ENCODE measurements at places on chromosomes 16 and 17.

DNA sequence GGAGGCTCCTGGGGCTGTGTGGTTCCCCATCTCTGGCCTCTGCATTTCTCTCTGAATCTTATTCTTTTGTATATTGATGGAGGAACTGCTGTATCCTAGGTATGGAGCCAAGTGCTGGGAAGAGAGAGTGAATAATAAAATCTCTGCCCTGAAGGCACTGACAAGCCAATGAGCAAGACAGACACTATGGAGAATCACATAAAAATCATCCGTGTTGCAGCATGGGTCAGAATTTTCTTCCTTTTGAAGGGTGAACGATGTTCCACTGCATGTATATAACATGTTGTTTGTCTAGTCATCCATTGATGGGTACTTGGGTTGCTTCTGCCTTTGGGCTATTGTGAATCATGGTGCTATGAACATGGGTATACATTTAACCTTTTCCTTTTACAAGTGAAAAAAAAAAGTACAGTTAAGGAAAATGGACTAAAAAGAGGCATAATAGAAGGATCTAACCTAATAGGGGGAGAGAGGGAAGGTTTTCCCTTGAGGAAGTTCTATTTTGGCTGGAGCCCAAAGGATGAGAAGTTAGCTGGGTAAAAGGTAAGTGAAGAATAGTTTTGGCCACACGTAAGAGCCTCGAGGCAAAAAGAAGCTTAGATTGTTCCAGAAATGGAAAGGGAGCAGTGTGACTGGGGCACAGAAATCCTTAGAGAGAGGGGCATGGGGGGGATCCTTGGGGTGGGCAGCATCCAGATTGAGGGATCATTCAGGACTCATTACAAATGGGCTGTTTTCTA is 32.3 kb upstream of the GNA13 start:
- DNase-seq, result no peak

- peak; percentile 44 for DNase-seq
These were observed 987 bp downstream of the SLC16A5 start for GRCh38 chr17:75088465-75089417.

DNA sequence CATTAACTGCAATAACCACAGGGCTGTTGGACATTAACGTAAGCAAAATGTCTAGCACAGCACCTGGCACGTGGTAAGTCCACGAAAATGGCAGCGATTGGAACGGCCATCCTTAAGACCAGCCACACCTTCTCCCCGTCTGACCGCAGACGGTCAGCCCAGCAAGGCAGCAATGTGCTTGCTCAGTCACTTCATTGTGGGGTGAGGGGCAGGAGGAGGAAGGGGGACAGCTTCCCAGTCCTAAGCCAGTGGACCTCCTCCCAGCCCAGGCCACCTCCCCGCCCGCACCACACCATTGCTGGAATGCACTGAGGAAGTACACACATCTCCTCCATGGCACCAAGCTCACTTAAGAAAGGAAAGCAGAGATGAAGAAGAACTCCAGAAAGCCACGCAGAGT is 8.6 kb upstream of the MYLK3 start:
- DNase-seq, result no peak

DNA sequence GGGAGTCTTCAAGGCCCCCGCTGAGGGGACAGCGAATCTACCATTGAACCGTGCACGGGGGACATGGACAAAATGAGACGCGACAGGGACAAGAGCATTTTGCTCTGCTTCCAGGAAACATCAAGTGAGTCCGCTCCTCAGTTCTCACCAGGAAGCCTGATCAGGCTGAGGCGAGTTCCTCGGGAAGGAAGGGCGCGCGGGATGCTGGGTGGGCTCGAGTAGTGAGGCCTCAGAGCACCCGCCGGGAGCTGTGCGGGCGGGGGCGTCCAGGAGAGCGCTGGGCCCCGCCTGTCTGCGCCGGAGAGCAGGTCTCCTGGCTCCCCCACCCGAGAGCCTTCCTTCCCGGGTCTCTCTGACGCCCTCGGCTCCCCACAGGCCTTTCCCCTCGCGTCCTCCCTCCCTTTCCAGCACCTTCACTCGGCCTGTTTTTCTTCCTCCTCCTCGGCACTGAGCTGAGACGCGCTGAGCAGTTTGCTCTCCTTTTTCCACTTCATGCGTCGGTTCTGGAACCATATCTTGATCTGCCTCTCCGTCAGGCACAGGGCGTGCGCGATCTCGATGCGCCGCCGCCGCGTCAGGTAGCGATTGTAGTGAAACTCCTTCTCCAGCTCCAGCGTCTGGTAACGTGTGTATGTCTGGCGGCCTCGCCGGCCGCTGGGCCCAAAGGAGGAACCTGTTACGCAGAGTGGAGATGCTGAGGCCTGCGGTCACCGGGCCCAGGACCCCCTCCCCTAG is 2.6 kb upstream of the HOXB5 start:
- DNase-seq, result no peak

DNA sequence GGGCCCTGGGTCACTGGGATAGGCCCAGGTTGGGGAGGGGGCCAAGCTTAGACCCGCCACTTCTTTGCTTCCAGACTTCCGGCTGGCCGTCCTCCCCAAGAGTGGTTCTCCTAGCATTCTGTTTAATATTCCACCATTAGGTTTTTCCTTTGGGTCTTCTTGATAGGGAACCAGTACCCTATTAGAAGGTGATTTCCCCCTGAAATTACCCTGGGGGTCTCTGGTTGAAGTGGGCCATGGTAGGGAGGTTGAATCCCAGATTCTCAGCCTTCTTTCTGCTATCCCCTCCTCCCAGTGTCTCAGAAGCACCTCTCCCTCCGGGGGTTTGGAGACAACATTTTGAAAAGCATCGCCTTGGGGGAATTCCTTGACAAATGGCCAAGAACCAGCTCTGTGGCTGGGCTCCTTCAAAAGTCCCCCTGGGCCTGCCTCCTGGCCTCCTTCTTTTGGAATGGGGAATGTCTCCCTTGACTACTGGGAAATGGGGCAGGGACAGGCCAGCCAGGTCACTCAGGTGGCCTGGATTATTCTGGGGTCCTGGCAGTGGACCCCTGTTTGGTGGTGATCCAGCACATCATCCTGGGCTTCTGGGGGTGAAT is 5.7 kb downstream of the LASP1 start:
- DNase-seq, result no peak

DNA sequence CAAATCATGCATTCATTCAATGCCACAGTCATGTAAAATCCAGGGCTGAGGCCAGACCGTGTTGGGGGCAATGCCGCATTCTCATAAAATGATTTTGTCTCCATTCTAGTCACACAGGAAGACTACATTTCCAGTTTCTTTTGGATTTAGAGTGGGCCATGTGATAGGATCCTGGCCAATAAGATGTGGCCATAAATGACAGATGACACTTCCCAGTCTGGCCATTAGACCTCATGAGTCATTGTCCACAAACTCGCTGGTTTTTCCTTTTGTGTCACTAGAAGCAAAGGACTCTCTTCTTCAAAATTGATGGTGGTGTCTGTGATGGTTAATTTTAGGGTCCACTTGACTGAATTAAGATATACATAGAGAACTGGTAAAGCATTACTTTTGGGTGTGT is 352.3 kb downstream of the UTP18 start:
- no peak for DNase-seq

- DNase-seq, result no peak
These were observed 30.8 kb downstream of the MPRIP start for GRCh38 chr17:17073030-17073564.

DNA sequence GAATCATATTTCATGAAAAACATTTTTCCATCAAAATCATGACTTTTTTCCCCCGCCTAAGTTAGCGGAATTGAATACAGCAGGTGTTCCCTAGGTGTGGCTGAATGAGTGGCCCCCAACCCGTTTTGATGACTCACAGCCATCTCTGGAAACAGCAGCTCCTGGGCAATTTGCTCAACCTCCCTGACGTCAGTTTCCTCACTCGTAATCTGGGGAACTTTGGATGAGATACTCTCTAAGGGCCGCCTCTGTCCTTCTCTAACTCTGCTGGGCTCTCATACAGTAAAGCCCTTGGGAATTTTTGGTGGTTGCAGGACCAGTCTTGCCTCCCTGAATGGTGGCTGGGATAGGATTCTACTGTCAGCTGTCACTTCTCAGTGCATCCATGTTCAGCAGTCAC is 11.6 kb upstream of the NTN1 start:
- DNase-seq, result no peak

GRCh38 chr16:80277182-80277581 is 263.6 kb upstream of the DYNLRB2 start:
- DNase-seq, result no peak

DNA sequence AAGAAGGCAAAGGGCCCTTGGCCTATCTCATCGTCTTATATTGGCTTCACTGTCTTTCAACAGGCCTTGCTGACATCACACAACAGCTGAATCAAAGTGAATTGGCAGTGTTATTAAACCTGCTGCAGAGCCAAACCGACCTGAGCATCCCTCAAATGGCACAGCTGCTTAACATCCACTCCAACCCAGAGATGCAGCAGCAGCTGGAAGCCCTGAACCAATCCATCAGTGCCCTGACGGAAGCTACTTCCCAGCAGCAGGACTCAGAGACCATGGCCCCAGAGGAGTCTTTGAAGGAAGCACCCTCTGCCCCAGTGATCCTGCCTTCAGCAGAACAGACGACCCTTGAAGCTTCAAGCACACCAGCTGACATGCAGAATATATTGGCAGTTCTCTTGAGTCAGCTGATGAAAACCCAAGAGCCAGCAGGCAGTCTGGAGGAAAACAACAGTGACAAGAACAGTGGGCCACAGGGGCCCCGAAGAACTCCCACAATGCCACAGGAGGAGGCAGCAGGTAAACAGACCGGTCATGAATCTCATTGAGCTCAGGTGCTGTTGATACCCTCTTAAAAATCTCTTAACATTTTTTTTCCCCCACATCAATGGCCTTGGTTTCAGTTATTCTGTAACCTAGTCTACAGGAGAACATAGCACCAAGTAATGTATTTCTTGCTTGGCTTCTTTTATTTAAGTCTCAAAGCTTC is 64.7 kb downstream of the CDK12 start:
- no peak for DNase-seq

DNA sequence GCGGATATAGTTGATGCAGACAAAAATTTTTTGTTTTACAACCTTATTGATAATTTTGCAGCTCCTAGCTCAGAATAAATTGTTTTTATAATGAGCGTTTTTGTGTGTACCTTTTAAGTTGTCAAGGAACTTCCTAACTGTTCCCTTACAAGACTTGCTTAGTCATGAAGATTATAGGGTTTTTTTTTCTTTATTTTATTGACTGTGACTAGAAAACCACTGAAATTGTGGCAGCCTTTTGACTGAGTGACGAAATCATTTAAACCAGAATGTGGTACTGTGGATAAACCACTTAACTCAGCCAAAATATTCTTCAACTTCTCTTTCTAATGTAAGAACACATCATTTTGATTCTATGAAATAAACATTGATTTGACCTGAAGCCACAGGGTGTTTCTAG is 40.8 kb upstream of the VPS4A start:
- peak; percentile 66 for DNase-seq

- no peak for DNase-seq
These were observed 73.1 kb downstream of the CEP95 start for GRCh38 chr17:64579917-64580316.

DNA sequence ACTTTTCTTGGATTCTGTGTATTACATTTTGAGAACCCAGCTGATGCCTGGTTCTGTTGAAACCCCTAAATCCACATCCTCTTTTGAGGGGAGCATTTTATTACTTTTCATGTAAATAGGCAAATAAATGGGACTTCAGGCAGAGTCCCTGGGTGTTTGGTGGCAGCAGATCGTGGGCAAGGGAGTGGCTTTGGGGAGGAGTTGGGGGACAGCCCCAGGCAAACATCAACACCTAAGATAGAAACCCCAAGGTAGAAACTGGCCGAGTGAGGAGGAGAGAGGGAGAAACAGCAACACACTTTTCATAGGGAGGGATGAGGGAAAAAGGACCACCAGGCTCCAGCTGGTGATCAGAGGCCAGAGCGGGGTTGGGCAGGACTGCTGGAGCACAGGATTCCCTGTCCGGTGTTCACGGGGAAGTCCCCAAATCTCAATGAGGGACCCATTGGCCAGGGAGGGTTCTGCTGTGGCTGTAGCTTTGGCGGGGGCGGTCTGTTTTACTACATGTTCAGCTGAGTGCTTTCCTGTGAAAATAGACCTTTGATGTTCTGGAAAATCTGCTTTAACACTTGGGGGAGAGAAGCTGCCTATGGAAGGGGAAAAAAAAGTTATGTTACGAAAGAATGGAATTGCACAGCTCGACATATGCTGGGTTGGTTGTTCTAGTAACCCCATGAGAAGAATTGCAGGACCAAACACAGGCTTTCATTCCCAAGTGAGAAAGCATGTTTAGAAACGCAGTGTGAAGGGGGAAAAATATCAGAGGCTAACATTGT is 46.6 kb downstream of the MSI2 start:
- DNase-seq, result no peak

DNA sequence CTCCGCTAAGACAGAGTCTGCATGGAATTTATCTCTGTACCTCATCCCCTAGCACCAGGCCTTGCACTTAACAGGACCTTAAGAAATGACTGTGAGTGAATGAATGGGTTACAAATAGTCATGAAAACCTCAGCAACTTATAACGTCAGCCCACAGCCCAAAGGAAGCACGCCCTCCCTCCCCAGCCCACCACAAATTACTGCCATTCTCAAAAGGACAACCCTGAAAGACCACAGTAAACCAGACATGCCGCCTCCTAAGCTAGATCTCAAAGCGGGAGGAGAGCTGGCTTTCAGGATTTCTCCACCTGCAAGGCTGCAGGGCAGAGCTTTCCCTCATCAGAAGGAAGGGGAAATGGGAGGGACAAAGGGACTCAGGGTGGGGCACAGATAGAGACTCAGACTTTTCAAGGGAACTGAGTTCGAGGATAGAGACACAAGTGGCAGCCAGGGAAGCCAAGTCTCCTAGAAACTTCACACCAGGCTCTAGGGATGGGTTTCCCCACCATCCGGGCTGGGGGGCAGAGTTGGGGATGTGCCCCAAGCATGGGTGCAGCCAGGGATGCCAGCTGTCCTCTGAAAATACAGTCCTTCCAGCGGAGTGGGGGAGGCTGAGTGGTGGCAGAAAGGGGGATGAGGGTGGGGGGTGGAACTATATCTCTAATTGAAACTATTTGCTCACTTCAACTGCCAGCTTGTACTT is 56.7 kb downstream of the PLXDC1 start:
- no peak for DNase-seq

GRCh38 chr16:11452746-11453389 is 107.6 kb downstream of the RMI2 start:
- no peak for DNase-seq

- no peak for DNase-seq
These were observed 5.9 kb downstream of the CHMP6 start for GRCh38 chr17:80997424-80998117.

DNA sequence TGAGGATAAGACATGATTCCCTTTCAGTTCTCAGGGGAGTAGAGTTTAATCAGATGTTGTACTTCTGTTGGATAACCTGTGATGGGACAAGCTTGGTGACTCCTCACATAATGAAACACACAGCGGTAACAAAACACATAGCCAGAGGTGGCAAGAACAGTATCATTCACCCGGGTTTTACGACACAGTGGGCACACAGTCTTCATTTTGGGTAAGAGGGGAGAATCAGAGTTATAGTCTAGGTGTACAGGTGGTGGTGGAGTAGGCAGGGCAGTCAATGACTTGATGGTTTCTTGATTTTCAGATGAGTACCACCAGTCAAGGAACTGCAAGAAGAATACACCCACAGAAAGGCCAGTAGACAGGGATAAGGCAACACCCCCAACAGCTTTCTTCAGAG is 2.6 kb downstream of the PEX12 start:
- no peak for DNase-seq

GRCh38 chr16:8868416-8869211 is at the start of gene CARHSP1:
CARHSP1 (minus strand) TSS chr16:8869006; CDS start chr16:8859328, 9,678 bp downstream.
- peak; percentile 83 for DNase-seq
